Esophagus squamous epithelium (tissue), 5 donors: ENCODE measurements at places on chromosomes 16 and 17. TPM values are rescaled to one million over a fixed set of nuclear protein-coding genes. Genes with fewer than 3 reads are reported as not detected.

GRCh38 chr17:4010754-4011153 is 46.5 kb upstream of the ATP2A3 start:
- H3K4me3 ChIP-seq, result no peak overlapping the region
- peaks cover 100% of the 10 kb centered on the region for H3K36me3 ChIP-seq
- H3K27me3 ChIP-seq, result no peaks in the 10 kb centered on the region
- no peak overlapping the region for H3K27ac ChIP-seq

DNA sequence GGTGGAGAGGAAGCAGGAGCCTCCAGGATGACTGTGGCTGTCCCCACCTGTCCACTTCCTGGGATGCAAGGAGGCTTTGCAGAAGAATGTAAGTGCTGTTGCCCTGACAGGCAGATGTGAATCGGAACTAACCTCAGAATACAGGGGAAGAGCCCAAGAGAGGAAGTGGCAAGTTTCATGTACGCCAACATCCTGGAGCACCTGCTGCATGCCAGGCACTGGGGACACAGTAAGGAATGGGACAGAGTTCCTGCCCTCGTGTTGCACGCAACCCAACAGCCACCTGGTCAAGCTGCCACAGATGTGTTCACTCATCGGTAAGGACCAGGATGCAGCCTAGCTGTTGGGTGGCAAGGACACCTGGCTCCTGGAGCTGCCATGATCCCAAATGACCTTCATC is 98.6 kb upstream of the RPL38 start:
- no peaks in the 10 kb centered on the region for H3K27me3 ChIP-seq
- H3K27ac ChIP-seq, result no peak overlapping the region
- no peaks in the 10 kb centered on the region for H3K36me3 ChIP-seq
- H3K4me3 ChIP-seq, result no peak overlapping the region
- no peaks in the 10 kb centered on the region for H3K4me1 ChIP-seq

DNA sequence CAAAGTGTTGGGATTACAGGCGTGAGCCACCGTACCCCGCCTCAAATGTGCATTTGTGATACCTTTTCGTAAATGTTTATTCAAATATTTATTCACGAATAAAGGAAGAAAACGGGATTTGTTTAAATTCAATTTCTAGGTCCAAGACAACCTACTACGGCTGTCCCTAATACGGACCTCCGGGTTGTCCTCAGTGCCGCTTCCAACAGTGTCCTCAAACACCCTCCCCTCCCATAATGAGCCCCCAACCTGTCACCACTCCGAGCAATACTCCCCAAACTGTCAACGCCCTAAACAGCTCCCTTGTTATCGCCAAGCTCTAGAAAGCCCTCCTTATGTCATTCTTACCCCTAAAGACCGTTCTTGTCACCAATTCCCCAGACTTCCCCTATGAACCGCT is 539 bp upstream of the GABARAPL2 start:
- no peak for DNase-seq
- peaks cover 50% of the 10 kb centered on the region for H3K4me1 ChIP-seq
- peaks cover 9% of the 10 kb centered on the region for H3K36me3 ChIP-seq

- H3K27ac ChIP-seq, result no peak overlapping the region
- H3K36me3 ChIP-seq, result no peaks in the 10 kb centered on the region
- H3K27me3 ChIP-seq, result no peaks in the 10 kb centered on the region
- H3K4me3 ChIP-seq, result no peak overlapping the region
- DNase-seq, result no peak
Measured at GRCh38 chr16:78755751-78756661, 656.6 kb downstream of the WWOX start.

DNA sequence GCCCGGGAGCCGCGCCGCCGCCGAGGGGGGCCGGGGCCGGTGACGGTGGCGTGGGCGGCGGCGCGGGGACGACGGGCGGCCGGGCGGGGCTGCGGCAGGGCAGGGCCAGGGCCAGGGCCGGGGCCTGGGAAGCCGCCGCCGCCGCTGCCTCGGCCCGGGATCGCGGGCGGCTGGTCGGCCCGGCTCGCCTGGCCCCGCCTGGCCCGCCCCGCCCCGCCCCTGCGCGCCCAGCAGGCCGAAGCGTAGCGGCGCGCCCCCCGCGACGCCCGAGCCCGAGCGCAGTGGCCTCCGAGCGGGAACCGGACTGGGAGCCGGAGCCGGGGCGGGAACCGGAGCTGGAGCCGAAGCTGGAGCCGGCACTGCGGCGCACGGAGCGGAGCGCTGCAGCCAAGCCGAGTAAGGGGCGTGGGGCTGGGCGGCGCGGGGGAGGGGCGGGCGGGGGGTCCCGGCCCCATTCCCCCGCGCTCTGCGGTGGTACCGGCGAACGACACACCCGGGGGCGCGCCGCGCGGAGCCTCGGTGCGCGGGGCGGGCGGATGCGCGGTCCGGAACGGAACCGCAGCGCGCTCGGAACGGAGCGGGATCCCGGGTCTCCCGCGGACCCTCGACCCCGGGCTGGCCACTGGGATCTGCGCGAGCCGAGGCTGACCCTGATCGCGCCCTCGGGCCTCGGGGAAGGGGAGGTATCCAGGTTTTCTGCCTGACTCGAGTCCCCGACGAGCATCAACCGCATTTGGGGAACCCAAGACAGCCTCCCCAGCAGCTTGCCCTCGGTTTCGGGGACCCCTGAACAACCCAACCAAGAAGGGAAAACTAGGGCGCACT is at the start of gene BEAN1:
TSS of gene BEAN1 (plus strand) at position 260 of the 825 bp plus-strand sequence. CDS start 10,382 bp downstream, outside the sequence.
- H3K36me3 ChIP-seq, result no peaks in the 10 kb centered on the region
- peaks cover 18% of the 10 kb centered on the region for H3K4me1 ChIP-seq
- no peak for DNase-seq
- peak within 1 kb of the TSS; percentile 72 for H3K4me3 ChIP-seq
- H3K27ac ChIP-seq, result no peak within 1 kb of the TSS

DNA sequence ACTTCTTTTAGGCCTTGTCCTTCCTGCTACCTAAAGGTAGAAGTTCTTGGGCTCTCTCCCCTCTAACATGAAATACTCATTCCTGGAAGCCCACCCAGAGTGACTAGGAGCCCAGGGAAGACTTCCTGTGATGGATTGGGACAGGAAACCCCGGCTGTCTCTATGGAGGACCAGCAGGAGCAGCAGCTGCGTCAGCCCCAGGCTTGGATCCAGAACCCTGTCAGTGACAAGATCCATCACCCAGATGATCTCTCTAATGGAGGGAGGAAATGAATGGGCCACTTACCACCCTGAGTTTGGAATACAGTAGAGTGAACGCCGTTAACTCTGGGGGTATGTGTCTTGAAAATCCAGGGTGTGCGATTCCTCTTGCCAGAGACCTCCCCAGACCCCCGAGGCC is 195.7 kb upstream of the WSCD1 start:
- no peak overlapping the region for H3K4me3 ChIP-seq
- no peaks in the 10 kb centered on the region for H3K27me3 ChIP-seq
- H3K36me3 ChIP-seq, result no peaks in the 10 kb centered on the region
- DNase-seq, result no peak
- H3K4me1 ChIP-seq, result no peaks in the 10 kb centered on the region

- H3K36me3 ChIP-seq, result no peaks in the 10 kb centered on the region
- no peaks in the 10 kb centered on the region for H3K4me1 ChIP-seq
- no peak for DNase-seq
- no peaks in the 10 kb centered on the region for H3K27me3 ChIP-seq
- no peak overlapping the region for H3K4me3 ChIP-seq
Measured at GRCh38 chr16:83704656-83705055, 103.1 kb upstream of the HSBP1 start.

DNA sequence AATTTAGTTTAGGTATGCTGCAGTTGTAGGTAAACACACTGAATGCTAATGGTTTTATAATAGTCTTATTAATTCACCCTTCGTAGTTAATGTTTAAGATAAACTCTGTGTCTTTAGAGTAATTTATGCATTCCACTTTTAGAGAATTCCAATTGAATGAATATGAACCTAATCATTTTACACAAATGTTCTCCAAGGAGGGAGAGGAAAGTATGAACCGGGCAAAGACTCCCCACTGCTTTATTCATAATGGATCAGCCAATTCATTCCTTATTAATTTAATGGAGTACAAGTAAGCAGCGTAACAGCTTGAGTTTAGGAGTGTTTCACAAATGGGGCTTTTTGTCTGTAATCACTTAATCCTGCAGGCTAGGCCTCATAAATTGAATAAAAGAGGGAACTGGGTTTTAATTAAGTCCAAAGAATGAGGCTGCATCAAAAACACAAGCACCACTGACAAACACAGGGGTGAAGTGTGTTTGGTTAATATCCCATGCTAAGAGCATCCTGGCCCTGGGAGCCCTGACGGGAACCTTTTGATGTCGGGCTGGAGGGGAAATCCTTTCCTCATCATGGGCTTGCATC is 375.7 kb upstream of the DYNLRB2 start:
- no peaks in the 10 kb centered on the region for H3K4me1 ChIP-seq
- H3K27me3 ChIP-seq, result no peaks in the 10 kb centered on the region
- H3K36me3 ChIP-seq, result no peaks in the 10 kb centered on the region
- H3K27ac ChIP-seq, result no peak overlapping the region
- H3K4me3 ChIP-seq, result no peak overlapping the region

GRCh38 chr16:11957591-11958395 is 7.2 kb upstream of the TNFRSF17 start:
- no peak for DNase-seq
- peak overlapping the region; percentile 36 for H3K27ac ChIP-seq
- H3K4me1 ChIP-seq, result no peaks in the 10 kb centered on the region
- no peaks in the 10 kb centered on the region for H3K36me3 ChIP-seq
- no peak overlapping the region for H3K4me3 ChIP-seq

DNA sequence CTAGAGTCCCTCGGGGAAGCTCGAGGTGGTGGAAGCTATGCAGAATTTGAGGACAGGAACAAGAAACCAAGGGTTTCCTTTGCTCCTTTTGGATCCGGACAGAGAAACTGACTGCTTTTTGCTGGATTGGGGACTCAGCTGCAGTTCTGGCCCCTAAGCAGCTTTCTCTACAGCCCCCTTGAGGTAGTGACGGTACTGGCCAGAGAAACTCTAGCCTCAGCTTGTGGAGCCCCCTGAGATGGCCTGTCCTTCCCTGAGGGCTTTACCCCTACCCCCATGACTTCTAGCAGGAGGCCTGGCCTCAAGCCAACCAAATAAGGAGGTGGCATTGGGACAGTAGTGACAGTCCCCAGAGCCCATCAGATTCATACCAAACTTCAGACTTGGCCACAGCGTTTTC is 118.1 kb downstream of the IRX5 start:
- H3K4me1 ChIP-seq, result no peaks in the 10 kb centered on the region
- H3K4me3 ChIP-seq, result no peak overlapping the region

GRCh38 chr17:82871056-82871775 is 31.4 kb upstream of the ZNF750 start:
- peak overlapping the region; percentile 64 for H3K27ac ChIP-seq
- H3K27me3 ChIP-seq, result no peaks in the 10 kb centered on the region
- H3K36me3 ChIP-seq, result no peaks in the 10 kb centered on the region
- no peak overlapping the region for H3K4me3 ChIP-seq
- no peak for DNase-seq
- H3K4me1 ChIP-seq, result peaks cover 34% of the 10 kb centered on the region

DNA sequence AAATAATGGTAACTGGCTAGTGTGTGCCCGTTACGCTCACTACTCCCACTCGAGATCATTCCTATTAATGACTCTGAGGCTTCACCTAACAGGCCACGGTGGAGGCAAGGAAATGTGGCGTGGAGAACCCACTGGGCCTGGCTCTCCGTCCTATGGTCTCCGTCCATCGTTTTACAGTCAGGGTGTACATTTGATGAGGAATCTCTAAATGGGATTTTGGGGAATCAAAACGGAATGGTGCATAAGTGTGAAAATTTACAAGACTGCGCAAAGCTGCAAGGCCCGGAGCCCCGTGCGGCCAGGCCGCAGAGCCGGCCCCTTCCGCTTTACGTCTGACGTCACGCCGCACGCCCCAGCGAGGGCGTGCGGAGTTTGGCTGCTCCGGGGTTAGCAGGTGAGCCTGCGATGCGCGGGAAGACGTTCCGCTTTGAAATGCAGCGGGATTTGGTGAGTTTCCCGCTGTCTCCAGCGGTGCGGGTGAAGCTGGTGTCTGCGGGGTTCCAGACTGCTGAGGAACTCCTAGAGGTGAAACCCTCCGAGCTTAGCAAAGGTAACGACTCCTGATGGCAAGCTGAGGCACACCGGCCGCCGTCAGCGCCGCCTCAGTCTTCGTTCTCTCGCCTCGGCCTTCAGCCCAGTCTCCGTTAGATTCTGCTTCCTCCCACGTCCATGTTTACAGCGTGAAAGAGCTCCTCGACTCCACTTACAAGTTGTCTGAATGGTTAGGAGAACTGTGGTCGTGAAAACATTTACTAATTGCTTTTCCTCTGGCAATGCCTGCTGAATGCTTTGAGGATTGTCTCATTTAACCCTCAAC is at the start of gene RAD51C:
TSS of gene RAD51C (plus strand) at position 364 of the 817 bp plus-strand sequence. CDS start at position 406, 42 bp downstream.
- H3K27me3 ChIP-seq, result no peaks in the 10 kb centered on the region
- H3K4me1 ChIP-seq, result peaks cover 27% of the 10 kb centered on the region
- peak; percentile 36 for DNase-seq
- H3K36me3 ChIP-seq, result no peaks in the 10 kb centered on the region
- H3K27ac ChIP-seq, result peak within 1 kb of the TSS; percentile 89
- peak within 1 kb of the TSS; percentile 68 for H3K4me3 ChIP-seq

GRCh38 chr17:7497228-7497627 is 13.1 kb downstream of the POLR2A start:
- no peak for DNase-seq
- no peak overlapping the region for H3K27ac ChIP-seq
- no peaks in the 10 kb centered on the region for H3K4me1 ChIP-seq
- peaks cover 100% of the 10 kb centered on the region for H3K36me3 ChIP-seq

DNA sequence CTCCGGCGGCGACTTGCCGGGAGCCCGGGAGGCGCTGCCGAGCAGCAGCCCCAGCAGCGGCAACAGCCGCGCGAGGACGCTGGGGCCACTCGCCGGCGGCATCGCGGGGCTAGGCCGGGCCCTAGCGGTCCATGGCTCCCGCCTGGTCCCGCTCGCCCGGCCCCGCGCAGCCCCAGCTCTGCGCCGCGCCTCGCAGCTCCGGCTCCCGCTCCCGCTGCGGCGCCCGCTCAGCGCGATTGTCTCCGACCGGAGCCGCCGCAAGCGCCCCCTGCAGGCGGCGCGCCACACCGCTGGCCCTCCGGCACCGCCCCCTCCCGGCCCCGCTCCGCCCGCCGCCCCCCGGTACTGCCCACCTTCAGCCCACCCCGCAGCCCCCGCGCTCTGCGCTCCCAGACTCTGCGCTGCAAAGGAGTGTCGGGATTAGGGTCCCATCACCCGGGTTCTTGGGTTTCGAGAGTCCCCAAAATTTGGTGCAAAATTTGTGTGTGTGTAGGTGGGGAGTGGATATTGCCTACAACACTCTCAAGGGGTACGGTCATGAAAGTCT is at the start of gene FAM171A2:
TSS of gene FAM171A2 (minus strand) at position 241 of the 547 bp plus-strand sequence. CDS start at position 102, 139 bp downstream.
- peaks cover 3% of the 10 kb centered on the region for H3K4me1 ChIP-seq
- no peak for DNase-seq
- no peaks in the 10 kb centered on the region for H3K27me3 ChIP-seq
- peak within 1 kb of the TSS; percentile 84 for H3K4me3 ChIP-seq

DNA sequence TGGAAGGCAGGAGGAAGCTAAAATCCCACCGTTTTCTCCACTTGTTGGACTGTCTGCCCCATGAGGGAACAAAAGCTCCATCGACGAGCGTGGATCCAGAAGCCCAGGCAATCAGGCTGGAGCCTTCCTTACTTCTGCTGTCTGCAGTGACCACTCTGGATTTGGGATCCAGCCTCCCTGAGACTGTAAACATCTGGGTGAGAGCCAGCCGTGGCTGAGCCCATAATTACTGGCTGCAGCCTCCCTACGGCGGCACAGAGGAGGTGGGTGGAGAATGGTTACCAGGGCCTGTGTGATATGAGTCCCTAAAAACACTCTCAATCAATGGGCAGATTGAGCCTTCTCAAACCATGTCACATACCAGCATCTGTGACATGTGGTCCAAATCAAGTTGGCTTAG is 158.2 kb downstream of the FOXL1 start:
- no peak for DNase-seq
- no peak overlapping the region for H3K27ac ChIP-seq
- no peaks in the 10 kb centered on the region for H3K27me3 ChIP-seq
- H3K4me3 ChIP-seq, result no peak overlapping the region
- H3K4me1 ChIP-seq, result no peaks in the 10 kb centered on the region

- H3K27ac ChIP-seq, result peak within 1 kb of the TSS; percentile 61
- H3K36me3 ChIP-seq, result no peaks in the 10 kb centered on the region
- H3K4me1 ChIP-seq, result peaks cover 20% of the 10 kb centered on the region
- DNase-seq, result no peak
- no peaks in the 10 kb centered on the region for H3K27me3 ChIP-seq
Measured at GRCh38 chr16:53052519-53053501, at the start of gene CHD9NB. Gene CHD9NB (minus strand): TSS chr16:53052897. CDS start chr16:53044158, 8,739 bp downstream.

Gene SECTM1
- 5.4 TPM for total RNA-seq

Gene FBXL19
- total RNA-seq, result 23.7 TPM
